ENCODE measurements at places on chromosomes 16 and 17.

- DNase-seq, result no peak
These were observed 199.5 kb downstream of the PRKCB start for GRCh38 chr16:24035127-24035842.

GRCh38 chr16:31083556-31083955 is 5.2 kb downstream of the PRSS53 start:
- no peak for DNase-seq

GRCh38 chr17:43846221-43846712 is 709 bp upstream of the CD300LG start:
- DNase-seq, result no peak

DNA sequence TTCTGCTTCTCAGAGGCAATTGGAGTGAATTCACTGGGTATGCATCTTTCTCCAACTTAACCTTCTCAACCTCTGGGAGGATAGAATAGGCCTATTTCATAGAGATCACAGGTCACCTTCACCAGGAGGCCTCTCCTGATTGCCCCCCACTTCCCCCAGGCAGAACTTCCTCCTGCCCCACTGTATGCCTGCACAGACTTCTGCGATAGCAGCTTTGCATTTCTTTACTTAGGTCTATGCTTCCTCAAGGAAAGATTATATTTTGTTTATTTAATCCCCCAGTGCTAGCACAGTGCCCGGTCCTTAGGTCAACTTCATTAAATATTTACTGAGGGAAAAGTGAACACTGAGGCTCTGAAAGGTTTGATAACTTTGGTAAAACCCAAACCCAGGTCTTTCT is 19.9 kb downstream of the MYO18A start:
- DNase-seq, result no peak

DNA sequence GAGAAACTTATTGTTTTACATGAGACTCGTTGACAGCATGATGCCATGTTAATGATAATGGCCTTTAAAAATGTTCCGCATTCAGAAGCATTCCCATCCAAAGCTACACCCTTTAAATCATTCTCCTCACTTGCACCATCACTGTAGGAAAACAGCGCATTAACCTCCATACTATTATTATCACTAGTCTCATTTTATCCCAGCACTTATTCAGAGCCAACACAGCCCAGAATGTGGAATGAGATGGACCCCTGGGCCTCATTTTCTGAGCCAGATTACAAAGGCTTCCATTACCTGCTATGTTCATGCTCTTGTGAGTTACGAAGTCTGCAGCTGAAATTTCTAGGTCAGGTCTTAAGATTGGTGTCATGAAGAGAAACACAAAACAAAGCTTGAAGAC is 159.4 kb downstream of the HS3ST3A1 start:
- DNase-seq, result no peak

- no peak for DNase-seq
These were observed 63.4 kb upstream of the GSG1L start for GRCh38 chr16:28126684-28127620.

GRCh38 chr16:88484505-88485365 is 31.7 kb downstream of the ZFPM1 start:
- DNase-seq, result no peak

GRCh38 chr16:52265446-52265861 is 281.5 kb downstream of the TOX3 start:
- no peak for DNase-seq

- no peak for DNase-seq
These were observed 1.1 kb upstream of the ZNF263 start for GRCh38 chr16:3282103-3282729.

DNA sequence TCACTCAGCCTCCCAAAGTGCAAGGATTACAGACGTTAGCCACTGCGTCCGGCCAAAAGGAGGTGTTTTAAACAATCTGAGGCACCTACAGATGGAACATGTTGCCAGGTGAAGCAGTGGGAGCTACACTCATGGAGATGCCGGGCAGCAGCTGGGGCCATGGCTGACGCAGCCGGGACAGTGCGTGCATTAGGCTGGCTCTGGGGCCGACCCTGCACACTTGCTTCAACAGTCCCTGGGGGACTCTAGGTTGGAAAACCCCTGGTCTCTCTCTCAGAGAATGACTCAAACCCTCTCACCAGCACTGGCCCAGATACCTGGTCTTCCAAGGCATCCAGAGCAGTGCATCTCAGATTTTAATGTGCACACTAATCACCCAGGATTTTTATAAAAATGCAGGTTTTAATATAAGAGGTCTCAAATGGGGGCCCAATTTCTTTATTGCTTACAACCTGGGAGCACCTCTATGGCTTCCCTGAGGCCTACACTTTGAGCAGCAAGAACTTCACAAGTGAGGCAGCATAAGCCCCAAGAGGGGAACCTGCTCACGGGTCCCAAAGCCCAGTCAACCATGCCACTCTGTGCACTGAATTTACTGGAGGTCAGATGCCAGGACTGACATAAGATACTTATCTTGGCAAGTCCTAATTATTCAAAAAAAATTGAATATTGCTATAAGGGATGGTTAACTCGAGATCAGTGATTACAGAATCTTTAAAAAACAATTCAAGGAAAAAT is 70.8 kb upstream of the TRAP1 start:
- DNase-seq, result no peak

DNA sequence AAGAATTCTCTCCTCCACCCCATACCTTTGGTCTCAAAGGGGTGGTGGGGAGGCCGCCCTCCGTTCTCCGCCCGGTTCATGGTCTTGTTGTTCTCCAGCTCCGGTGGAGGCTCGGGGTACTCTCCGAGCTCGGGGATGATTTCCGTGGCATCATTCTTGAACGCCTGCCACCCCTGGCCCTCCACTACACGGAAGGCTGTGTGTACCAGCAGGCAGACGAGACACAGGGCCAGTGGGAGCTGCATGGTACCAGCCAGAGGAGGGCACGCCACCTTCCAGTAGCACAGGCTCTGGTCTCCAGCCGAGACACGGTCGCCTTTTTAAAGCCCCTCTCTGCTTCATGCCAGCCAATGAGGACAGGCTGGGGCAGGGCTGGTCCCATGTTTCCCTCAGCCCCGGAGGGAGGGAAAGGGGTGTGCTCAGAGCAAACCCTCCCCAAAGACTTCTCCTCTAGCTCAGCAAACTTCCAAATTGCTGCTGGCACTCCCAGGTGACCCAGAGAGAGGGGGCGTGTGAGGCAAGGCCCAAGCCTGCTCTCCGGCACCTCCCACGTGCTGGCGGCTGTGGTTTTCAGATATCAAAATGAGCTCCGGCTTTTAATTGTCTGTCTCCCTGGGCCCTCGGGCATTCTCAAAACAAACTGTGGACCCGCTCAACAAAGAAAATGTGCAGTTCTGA is at the start of gene SOST:
Gene SOST (minus strand): TSS at position 295 of the 678 bp plus-strand sequence. CDS start 50 bp downstream, at position 245.
- DNase-seq, result no peak

DNA sequence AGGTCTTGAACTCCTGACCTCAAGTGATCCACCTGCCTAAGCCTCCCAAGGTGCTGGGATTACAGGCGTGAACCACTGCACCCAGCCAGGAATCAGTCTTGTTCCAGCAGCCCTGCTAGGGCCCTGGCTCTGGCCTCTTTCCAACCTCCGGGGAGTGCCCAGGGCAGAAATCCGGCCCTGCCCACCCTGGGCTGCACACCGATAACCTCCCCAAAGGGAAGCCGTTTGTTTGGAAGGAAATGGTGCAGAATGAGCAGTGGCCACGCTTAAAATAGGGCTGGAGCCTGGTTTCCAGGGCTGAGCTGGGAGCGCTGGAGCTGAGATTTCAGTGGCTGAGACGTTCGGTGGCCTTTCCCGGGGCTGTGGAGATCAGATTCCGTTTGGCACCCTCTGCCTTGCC is 17.8 kb upstream of the EMP2 start:
- no peak for DNase-seq

DNA sequence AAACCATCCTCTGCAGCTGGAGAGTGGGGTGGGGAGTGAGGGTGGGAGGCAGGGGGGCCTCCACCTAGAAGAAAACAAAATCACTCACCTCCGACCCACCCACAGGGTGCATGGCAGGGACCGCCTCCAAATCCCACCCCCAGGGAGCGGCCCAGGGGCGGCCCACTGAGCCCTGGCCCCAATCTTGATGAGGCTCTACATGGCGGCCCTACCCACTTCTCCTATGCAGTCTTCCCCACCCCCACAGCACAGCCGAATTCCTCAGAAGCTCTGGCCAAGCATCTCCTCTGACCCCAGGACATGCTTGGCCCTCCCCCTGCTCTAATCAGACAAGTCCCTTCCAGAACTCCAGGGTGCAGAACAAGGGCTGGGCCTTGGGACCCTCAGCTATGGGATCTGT is 18.2 kb upstream of the FASN start:
- no peak for DNase-seq

DNA sequence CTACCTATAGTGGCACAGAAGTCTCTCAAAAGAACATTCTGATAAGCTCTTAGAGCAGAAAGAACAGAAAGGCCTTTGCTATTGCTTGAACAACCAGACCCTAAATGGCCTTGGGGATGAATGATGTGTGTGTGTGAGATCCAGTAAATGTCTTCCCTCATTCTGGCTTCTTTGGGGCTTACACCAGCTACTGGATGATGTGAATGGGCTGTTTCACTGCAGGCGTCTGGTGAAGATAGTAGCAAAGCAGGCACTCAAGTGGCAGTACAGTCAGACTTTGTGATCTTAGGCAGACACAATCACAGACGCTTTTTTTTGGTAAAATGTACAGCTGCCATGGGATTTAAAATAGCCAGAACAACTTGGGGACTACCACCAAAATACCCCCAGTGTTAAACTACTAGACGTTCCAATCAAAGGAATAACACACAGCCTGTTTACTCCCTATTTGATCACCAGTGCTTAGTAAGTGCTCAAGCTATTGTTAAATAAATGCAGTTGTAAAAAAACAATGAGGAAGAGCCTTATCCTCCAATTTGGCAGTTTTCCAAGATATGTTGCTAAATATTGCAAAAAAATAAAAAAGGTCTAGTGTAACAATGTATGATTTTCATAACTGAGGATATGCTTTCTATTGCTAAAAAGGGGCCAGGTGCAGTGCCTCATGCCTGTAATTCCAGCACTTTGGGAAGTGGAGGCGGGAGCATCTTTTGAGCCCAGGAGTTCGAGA is 17.9 kb downstream of the NDUFAB1 start:
- no peak for DNase-seq

DNA sequence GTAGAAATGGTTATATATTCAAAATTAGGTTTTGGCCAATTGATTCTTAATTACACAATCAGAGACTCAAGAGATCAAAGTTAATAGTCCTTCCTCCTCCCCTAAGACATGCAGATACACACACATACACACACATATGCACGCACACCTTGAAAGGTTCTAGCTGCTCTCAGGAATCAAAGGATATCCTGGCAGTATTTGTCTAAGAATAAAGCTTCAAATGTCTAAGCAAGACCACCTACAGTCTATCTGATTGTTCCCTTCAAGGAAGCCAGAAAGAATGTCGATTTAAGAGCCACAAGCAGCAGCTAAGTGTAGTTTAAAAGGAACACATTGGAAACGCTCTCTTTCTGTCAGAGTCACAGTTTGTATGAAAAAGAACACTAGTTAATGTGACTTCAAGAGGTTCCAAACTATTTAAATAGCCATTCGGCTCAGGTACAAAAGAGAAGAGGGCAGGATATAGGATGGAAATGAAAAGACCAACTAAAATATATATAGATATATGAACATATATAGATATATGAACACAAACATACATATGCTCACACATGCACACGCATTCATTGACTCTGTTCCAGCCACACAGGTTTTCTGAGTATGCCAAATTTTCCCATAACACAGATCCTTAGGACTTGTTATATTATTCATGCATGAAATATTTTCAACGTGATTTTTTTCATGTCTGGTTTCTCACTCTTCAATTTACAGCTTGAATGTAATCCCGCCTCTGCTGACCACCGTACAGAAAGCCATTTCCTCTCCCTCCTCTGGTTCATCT is 79.0 kb downstream of the CDH8 start:
- DNase-seq, result no peak

GRCh38 chr16:49514073-49514980 is 140.7 kb downstream of the C16orf78 start:
- DNase-seq, result no peak

DNA sequence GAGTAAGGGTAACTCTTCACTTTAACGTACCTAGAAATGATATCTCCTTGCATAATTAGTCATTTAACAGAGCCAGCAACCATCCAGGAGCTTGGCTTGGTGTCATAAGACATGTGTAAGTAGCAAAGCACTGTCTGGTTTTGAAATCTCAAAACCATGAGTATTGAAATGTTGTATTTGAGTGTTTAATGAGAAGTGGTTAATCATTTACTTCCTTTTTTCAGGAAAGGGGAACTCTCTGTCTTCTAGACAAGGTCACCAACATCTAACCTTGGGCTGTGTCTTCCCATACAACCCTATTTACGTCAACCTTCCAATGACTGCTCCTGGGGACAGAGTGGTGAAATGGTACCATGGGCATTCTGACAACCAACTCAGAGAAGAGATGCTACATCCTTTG is 27.1 kb downstream of the PMP22 start:
- DNase-seq, result no peak

GRCh38 chr17:205148-205669 is 23.8 kb upstream of the DOC2B start:
- DNase-seq, result no peak

- DNase-seq, result no peak
These were observed 93.9 kb downstream of the MSI2 start for GRCh38 chr17:57350266-57350665.

- DNase-seq, result no peak
These were observed 133.1 kb upstream of the ZKSCAN2 start for GRCh38 chr16:25390761-25391160.

GRCh38 chr16:2057438-2057837 is 9.7 kb downstream of the TSC2 start:
- DNase-seq, result no peak

DNA sequence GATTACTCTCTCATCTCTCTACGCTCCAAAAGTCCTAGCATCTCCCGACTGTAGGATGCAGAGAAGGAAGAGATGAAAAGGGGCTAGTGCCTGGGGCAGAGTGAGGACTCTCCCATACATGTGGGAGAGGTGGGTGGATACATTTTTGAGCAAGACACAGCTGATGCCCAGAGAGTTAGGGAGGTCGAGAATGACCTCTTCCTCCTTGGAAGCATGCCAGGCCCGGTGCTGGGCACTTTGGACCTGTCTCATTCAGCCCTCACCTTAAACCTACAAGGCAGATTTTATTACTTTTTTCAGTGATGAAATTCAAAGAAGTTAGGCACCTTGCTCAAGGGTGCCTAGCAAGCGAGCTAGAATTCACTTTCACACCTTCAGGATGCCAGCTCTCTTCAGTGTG is 38.2 kb downstream of the WSCD1 start:
- no peak for DNase-seq

DNA sequence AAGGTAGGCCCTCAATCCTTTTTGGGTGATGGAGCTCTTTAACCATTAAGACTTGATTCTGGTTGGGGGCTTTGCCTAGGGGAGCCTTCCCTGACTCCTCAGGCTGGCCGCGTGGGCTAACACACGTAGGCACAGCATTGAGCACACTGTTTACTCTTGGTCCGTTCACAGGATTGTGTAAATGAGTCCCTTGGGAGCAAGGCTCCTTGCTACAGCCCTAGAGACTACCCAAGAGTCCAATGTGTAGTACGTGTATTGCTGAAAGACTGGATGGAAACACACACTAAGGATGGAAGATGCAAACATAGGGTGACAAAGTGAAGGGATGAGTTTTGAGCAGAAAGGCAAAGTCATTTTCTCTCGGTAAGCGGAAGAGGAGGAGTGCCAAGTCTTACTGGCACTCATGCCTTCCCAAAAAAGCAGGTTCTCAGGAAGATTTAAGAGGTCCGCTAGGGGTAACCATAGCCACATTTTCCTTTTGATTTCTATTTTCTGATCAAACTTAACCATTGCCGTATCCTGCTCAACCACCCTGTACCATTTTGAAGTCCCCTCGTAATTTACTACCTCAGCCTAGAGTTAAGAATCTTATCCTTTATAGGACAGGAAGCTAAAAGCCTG is 911 bp upstream of the ITGA2B start:
- no peak for DNase-seq

GRCh38 chr17:14245629-14246028 is 9.0 kb upstream of the CDRT15 start:
- DNase-seq, result no peak

Data from SK-N-MC (cell line).